HepG2 (cell line): ENCODE measurements at places on chromosomes 4 and X.

DNA sequence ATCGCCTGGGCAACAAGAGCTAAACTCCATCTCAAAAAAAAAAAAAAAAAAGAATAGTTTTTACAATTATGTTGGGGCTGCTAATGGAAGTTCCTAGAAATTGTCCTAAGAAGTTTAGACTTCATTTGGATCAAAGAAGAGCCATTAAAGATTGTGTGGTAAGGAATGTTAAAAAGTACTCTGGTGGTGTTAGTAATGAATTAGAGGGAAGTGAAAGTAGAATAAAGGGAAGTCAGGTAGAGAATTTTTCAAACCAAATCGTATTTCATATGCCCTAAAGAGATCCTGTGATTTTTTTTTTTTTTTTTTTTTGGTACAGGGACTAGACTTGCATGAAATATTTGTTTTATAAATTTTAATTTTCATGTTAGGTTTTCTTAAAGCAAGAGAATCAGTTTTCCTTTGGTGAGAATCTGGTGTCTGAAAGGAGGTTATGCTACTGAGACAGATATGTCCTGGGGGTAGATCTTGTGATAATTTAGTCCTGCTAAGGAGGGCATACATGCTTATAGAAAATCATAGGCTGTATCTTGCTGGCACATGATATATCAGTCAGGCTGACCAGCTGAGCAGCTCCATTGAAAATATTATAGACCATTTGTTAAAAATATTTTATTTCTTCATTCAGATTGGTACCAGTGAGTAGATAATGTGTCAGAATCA is 10.7 kb downstream of the SEC24B start:
- no peak for DNase-seq

GRCh38 chrX:107119283-107119682 is 661 bp upstream of the RBM41 start:
- no peak for DNase-seq

DNA sequence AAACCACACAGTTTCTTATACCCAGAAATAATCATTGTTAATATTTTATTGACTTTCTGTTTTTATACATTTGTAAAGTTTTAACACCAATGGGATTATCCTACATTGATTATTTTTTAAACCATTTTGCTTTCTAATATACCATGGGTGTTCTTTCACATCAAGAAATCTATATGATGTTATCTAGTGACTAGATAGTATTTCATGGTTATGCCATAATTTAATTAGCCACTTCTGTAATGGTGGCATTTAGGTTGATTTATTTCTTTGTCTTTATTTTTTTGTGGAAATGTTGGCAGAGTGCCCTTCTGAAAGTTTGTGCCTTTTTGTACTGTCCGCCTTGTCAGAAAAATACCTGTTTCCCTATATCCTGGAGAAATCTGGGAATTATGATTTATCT is 193.3 kb downstream of the CEP135 start:
- no peak for DNase-seq

GRCh38 chr4:91099666-91100065 is 972.5 kb downstream of the CCSER1 start:
- DNase-seq, result no peak

DNA sequence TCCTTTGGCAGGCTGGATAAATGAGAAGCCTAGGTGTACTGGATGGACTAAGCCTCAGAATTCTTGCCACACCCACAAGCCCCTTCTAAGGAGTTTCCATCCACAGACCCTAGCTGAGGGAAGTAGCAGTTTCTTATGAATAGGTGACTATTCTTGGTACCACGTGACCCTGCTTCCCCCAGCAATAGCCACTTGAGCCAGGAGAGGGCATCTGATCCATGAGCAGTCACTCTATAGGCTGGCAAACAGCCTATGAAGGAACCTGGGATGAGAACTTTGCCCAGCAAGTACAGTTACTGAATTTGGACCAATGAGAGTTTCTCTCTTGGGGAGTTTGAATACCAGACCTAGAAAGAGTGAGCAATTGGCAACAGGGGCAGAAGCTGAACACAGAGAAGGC is 84.0 kb downstream of the RTL9 start:
- DNase-seq, result peak; percentile 54

DNA sequence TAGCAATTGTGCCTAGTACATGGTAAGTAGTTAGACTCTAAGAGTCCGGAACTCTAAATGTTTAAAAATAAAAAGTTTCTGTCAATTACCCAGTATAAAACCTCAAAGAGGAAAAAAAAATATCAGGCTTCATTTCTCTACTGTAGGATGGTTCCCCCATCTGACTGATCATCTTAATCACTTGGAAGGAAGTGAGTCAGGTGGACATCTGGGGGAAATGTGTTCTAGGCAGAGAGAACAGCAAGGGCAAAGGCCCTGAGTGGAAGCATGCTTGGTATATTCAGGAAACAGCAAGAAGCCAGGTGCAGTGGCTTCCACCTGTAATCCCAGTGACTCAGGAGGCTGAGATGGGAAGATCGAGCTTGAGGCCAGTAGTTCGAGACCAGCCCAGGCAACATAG is 2.9 kb upstream of the EIF1AX start:
- DNase-seq, result no peak

DNA sequence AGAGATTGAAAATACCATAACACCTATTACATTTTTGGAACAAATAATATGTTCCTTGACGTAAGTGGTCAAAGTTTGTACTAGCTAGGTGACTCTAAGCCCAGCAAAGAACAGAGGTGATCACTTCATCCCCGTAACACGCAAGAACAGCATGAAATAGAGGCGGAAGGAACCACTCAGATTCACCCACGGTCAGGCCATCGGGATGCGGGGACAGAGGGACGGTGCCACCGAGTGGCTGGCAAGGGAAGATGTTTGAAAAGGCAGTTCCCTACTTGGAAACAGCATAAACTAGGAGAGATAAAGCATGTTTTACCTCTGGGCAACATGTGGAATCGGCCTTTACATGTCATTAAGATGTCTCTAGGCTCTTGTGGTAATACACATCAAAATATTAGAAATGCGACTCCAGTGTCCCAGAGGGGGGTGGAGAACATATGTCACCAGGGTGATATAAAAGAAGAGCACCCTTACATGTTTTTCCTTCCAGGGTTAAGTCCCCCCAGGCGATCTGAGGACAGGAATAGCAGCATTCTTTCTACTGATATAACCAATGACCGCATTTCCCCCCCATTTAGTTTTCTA is 84.0 kb downstream of the PHKA2 start:
- no peak for DNase-seq

DNA sequence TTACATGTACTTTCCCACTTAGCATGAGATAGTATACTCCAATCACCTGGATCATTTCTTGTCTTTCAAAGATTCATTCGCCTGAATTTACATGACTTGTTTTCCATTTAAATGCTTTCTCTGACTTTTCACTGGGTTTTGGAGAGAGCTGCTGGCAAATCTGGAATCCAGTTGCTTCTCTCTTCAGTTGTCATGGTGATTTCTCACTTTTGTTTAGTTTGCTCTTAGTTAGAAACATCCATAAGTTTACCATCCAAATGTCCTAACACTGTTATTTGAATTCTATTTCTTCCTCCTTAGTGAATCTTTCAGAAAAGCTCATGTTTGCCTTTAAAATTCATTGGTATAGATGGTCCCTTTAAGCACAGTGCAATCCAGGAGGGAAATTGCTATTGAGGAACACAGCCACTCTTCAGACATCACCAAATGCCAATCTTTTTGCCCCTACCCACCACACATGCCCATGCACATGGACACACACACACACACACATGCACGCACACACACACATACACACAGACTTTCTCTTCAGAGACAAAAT is 51.7 kb downstream of the REELD1 start:
- DNase-seq, result no peak

GRCh38 chr4:6932475-6932874 is 22.8 kb downstream of the TBC1D14 start:
- DNase-seq, result no peak

DNA sequence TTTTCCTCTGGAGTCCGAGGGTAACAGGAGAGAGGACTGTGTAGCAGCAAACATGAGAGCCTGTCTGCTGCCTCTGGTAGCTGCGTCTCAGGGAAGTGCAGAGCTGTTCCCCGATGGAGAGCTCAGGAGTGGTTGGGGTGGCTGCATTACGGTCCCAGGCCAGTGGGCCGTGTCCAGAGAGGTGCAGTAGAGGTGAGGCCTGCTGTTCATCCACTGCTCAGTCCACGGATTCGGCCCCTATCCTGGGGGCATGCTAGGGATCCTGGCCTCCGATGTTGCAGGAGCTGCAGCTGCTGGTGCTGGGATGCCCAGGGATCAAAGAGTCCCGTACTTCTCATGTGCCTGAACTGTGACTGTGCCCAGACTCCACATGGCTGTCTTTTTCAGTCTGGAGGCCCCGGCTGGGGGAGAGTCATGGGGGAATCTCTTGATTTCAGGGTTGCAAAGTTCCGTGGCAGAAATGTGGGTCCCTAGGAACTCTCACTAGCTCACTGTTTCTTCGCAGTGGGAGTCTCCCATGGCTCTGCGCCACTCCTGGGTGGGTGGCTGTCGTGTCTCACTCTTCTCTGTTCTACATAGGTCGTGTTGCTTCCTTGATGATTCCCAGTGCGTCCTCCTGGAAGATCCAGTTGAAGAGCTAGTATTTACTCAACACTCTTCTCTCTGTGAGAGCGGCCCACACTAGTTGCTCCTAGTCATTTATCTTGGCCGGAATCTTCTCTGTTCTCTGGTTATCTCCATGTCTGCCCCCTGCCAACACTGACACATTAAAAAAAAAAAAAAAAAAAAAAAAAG is 109.5 kb upstream of the CENPE start:
- no peak for DNase-seq

- no peak for DNase-seq
Measured at GRCh38 chrX:148441387-148441786, 59.0 kb upstream of the AFF2 start.

GRCh38 chr4:84750260-84750959 is 167.5 kb downstream of the CDS1 start:
- DNase-seq, result peak; percentile 27

GRCh38 chrX:46380148-46380752 is 165.0 kb downstream of the ZNF674 start:
- no peak for DNase-seq

GRCh38 chr4:122259849-122260248 is 107.7 kb downstream of the BLTP1 start:
- DNase-seq, result no peak

DNA sequence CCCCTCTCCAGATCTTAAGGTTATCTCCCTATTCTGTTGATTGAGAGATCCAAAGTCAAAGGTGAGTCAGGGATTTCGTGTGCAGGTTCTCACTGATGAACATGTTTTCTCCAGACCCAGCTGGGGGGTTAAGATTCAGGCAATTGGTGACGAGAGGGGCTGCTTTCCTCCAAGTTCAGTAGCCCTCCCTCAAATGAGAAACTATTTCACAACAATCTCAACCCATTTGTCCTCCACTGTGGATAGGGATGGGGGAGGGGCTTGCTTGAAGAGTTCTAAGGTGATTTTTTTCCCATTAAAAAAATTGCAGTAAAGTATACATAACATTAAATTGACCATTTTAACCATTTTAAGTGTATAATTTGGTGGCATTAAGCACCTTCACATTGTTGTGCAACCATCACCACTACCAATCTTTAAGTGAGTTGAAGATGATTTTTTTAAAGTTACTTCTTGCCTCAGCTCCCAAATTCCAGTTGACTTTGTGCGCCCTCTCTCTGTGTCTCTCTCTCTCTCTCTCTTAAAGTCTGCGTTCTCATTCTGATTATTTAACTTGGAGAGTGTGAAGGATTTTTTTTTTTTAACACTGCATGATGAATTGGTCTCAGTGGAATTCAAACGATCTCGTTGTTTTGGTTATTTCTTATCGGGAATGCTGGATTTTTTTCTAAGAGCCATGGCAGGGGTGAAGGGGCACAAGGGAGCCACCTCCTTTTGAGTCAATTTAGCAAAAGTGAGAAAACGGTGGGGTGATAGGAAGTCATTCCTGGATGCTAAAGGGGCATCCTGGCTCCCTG is 175.9 kb downstream of the SHROOM3 start:
- no peak for DNase-seq

- peak; percentile 4 for DNase-seq
Measured at GRCh38 chr4:162645381-162645780, 481.6 kb upstream of the FSTL5 start.

GRCh38 chr4:123603165-123603564 is 206.6 kb downstream of the SPRY1 start:
- DNase-seq, result peak; percentile 13

- peak; percentile 17 for DNase-seq
Measured at GRCh38 chrX:21996872-21997455, 35.2 kb upstream of the PHEX start.

GRCh38 chrX:29453333-29453732 is 762.0 kb upstream of the MAGEB2 start:
- no peak for DNase-seq

GRCh38 chr4:81628489-81628888 is 156.8 kb upstream of the RASGEF1B start:
- peak; percentile 47 for DNase-seq

- no peak for DNase-seq
Measured at GRCh38 chr4:40292313-40292759, 42.8 kb upstream of the CHRNA9 start.

DNA sequence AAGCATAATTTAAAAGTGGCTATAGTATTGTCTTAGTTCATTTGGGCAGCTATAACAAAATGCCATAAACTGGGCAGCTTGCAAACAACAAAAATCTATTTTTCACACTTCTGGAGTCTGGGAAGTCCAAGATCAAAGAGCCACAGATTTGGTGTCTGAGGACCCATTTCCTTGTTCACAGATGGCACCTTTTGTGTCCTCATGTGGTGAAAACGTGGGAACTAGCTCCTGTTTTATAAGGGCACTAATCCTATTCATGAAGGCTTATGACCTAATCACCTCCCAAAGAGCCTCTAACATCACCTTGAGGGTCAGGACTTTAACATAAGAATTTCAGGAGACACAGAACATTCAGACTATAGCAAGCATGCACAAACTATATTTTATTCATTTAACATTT is 126.5 kb upstream of the WDFY3 start:
- DNase-seq, result no peak

- no peak for DNase-seq
Measured at GRCh38 chr4:107997794-107998193, 8.1 kb downstream of the HADH start.

GRCh38 chr4:126890994-126891393 is 741.8 kb upstream of the INTU start:
- no peak for DNase-seq

DNA sequence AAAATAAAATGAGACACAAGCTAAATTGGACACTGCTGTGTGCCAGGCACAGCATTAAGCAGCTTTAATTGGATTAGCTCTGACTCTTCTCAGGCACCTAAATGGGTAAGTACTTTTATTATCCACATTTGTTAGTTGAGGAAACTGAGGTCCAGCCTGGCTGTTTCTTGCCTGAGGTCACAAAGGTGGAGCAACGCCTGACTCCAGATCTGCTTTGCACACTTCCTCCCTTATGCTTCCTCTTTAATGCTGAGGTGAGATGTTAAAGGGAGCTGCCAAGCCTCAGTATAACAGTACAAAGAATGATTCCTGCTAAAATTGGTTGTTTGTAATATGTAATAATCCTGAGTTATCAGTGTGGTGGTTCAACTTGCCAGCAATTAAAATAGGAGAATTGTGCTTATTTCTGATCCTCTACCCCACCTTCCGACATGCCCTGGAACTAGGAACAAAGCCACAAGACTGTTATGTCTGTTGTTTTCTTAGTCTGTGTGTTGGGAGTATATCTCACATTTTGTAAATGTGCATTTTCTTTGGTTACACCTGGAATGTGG is 74.4 kb downstream of the AFF1 start:
- DNase-seq, result no peak
